Cardiac septum (tissue), 1 donor: ENCODE measurements at places on chromosomes 16 and 17.

DNA sequence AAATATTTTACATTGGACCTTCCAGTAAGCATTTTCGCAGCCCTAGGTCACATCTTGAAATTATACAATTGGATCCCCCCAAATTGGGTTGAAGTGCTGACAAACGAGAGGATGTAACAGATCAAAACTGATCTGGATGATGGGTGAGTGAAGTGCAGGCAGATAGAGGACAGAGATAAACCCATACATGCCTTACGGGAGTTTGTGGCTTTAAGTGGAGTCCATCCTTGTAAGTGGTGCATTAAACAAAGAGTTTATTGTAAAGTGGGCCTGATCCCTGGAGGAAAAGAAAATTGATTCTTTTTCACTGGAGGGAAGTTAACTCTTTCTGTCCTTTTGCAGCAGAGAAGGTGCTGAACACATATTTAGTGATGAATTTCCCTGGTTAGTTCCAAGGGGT, 39.0 kb upstream of the KCNJ2 start:
- DNase-seq, result no peak

GRCh38 chr17:81808778-81809555, 5.0 kb downstream of the GCGR start:
- DNase-seq, result no peak

- DNase-seq, result no peak
Measured at GRCh38 chr17:37815536-37815935, 70.7 kb upstream of the HNF1B start.

DNA sequence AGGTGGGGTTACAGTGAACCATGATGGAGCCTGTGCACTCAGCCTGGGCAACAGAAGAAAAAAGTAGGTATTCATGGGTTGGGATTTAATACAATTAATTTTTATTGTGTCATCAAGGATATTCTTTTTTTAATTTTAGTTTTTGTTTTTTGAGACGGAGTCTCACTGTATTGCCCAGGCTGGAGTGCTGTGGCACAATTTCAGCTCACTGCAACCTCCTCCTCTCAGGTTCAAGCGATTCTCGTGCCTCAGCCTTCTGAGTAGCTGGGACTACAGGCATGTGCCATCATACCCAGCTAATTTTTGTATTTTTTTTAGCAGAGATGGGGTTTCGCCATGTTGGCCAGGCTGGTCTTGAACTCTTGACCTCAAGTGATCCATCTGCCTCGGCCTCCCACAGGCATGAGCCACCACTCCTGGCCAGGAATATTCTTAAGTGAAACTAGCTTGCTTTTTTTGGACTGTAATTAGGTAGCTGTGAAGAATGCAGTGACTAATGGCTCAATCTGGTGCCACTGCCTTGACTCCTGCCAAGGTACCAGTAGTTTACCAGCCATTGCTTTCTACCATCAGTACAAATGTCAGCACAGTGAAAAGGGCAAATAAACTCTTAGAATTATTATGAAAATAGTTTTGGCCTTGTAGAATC, 4.8 kb downstream of the PPM1D start:
- no peak for DNase-seq

DNA sequence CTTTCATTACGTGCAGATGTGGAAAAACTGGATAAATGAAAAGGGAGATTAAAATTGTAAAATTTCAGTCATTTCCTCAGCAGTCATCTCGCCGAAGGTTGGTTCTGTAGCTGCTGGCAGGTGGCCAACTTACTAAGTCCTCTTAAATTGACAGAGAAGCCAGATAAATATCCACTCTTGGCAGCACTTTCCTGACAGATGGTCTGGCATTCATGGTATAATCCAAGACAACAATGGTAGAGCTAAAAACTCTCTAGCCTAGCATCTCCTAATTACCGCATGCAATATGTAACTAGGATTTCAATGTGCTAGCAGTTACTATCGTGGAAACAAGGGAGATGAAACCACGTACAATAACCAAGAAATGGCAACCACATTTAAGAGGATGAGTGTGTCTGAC, 306.3 kb downstream of the CNTNAP4 start:
- DNase-seq, result no peak

- no peak for DNase-seq
Measured at GRCh38 chr16:84194018-84194417, 3.1 kb downstream of the ADAD2 start.
